ENCODE measurements at places on chromosomes 4 and X. TPM values are rescaled to one million over a fixed set of nuclear protein-coding genes. Genes with fewer than 3 reads are reported as not detected.

Gene RNF212
- 5.3 TPM for total RNA-seq

- no peak overlapping the region for H3K27ac ChIP-seq
- no peak overlapping the region for H3K4me3 ChIP-seq
- no peaks in the 10 kb centered on the region for H3K36me3 ChIP-seq
- no peaks in the 10 kb centered on the region for H3K4me1 ChIP-seq
- no peaks in the 10 kb centered on the region for H3K27me3 ChIP-seq
- DNase-seq = no peak
These were observed 108.9 kb downstream of the NR3C2 start for GRCh38 chr4:148333265-148333664.

DNA sequence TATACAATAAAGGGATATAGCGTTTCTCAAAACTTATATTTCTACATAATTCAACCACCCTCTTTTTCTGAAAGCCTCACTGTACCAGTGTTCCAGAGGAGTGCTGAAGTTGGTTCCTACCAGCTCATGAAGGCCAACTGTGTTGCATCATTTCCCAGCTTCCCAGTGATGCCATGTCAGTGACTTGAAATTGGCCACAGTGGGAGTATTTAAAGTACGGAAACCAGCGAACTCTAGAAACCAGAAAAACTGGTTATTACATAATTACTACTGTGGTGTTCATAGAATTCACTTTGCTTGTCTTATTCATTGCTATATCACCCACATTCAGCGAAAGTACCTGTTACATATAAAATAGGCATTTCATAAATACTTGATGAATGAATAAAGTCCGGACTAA is 135.4 kb downstream of the GC start:
- no peaks in the 10 kb centered on the region for H3K27me3 ChIP-seq
- H3K27ac ChIP-seq = no peak overlapping the region
- no peaks in the 10 kb centered on the region for H3K36me3 ChIP-seq
- DNase-seq = no peak
- no peak overlapping the region for H3K4me3 ChIP-seq

GRCh38 chrX:45267007-45267406 is 66.3 kb upstream of the DIPK2B start:
- H3K4me3 ChIP-seq = no peak overlapping the region
- no peaks in the 10 kb centered on the region for H3K27me3 ChIP-seq
- no peak overlapping the region for H3K27ac ChIP-seq

DNA sequence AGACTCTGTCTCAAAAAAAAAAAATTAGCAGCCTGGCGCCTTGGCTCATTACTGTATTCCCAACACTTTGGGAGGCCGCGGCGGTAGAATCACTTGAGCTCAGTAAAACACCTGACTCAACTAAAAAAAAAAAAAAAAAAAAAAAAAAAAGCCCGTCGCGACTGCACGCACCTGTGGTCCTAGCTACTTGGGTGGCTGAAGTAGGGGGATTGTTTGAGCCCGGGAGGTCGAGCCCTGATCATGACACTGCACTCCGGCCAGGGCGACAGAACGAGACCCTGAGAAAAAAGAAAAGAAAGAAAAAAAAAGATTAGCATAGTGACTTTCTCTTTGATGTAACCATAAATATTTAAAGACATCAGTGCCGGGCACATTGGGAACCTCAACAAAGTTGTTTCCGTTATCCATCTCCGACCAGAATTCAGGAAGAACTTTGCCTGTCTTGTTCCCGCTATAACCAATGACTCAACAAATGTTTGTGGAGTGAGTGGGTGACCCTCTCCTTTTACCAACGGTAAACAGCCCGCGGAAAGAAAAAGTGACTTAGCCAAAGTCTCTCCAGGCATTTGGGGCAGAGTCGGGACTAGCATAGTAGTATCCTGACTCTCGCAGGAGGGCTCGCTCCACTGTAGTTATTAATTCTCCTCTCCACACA is 553 bp upstream of the MED28 start:
- H3K4me1 ChIP-seq = peaks cover 52% of the 10 kb centered on the region
- peaks cover 17% of the 10 kb centered on the region for H3K36me3 ChIP-seq
- DNase-seq = peak; percentile 7
- H3K27ac ChIP-seq = peak overlapping the region; percentile 82
- H3K27me3 ChIP-seq = no peaks in the 10 kb centered on the region

- no peak overlapping the region for H3K4me3 ChIP-seq
- DNase-seq = no peak
- no peak overlapping the region for H3K27ac ChIP-seq
- H3K36me3 ChIP-seq = no peaks in the 10 kb centered on the region
These were observed 367.0 kb downstream of the RAB28 start for GRCh38 chr4:13117185-13117584.

GRCh38 chr4:56477192-56477702 is 9.8 kb downstream of the SRP72 start:
- no peaks in the 10 kb centered on the region for H3K27me3 ChIP-seq
- H3K4me1 ChIP-seq = no peaks in the 10 kb centered on the region
- H3K36me3 ChIP-seq = peaks cover 10% of the 10 kb centered on the region
- no peak overlapping the region for H3K4me3 ChIP-seq
- no peak for DNase-seq

DNA sequence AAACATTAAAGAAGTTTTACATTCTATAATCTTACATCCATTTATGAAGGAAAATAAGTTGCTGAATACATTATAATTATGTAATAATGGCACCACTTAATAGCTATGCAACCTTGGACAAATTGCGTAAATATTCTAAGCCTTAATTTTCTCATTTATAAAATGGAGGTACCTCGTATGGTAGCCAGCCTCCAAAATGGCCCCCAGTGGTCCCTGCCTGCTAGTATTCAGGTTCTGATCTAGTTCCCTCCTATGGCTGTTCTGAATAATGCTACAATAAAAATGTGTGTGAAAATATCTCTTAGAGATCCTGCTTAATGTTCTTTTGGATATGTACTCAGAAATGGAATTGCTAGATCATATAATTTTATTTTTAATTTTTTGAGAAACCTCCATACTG is 11.0 kb upstream of the NKX3-2 start:
- peaks cover 2% of the 10 kb centered on the region for H3K27me3 ChIP-seq
- H3K4me1 ChIP-seq = no peaks in the 10 kb centered on the region
- H3K36me3 ChIP-seq = no peaks in the 10 kb centered on the region
- H3K4me3 ChIP-seq = no peak overlapping the region
- no peak for DNase-seq
- H3K27ac ChIP-seq = no peak overlapping the region

Gene ASB11
- total RNA-seq = not detected

GRCh38 chr4:124974152-124974551 is 261.6 kb upstream of the ANKRD50 start:
- no peak overlapping the region for H3K27ac ChIP-seq
- no peaks in the 10 kb centered on the region for H3K27me3 ChIP-seq
- no peak overlapping the region for H3K4me3 ChIP-seq
- H3K36me3 ChIP-seq = no peaks in the 10 kb centered on the region
- no peaks in the 10 kb centered on the region for H3K4me1 ChIP-seq

GRCh38 chr4:123325241-123325681 is 71.3 kb upstream of the SPRY1 start:
- DNase-seq = no peak
- no peak overlapping the region for H3K4me3 ChIP-seq
- H3K36me3 ChIP-seq = no peaks in the 10 kb centered on the region

DNA sequence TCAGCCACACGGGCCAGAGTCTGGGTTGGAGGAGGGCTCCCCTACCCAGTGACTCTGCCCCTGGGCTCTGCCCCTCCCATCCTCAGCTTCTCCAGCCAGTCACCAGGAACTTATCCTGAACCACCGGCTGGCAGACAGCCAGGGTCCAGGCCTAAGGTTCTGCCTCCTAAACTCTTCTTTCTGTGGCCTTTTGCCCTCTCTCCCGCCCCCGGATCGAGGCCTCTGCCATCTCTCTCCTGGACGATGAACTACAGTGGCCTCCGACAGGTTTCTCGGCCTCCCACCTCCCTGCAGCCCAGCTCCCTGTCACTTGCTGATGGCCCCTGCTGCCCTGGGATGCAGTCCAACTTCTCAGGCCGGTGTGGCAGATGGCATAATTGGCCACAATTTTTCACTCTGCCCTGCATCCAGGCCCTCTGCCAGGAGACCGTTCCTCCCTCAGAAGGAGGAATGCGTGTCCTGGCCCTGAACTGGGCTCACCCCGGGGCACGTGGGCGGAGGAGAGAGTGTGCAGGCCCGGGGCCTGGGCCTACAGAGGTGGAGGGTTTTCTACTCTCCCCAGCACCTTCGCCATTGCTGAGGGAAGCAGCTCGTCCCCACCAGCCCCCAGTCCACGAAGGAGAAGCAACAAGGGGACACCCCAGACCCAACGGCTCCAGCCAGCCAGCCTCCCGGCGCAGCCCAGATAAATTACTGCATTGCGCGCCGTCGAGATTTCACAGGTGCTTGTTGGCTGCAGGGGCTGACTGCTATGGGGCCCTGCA is 81.9 kb upstream of the LRPAP1 start:
- no peaks in the 10 kb centered on the region for H3K36me3 ChIP-seq
- no peak overlapping the region for H3K27ac ChIP-seq
- H3K4me1 ChIP-seq = no peaks in the 10 kb centered on the region
- DNase-seq = no peak

GRCh38 chr4:129077326-129077725 is 16.0 kb downstream of the SCLT1 start:
- H3K4me3 ChIP-seq = no peak overlapping the region
- H3K4me1 ChIP-seq = no peaks in the 10 kb centered on the region
- H3K27me3 ChIP-seq = no peaks in the 10 kb centered on the region
- H3K27ac ChIP-seq = no peak overlapping the region
- H3K36me3 ChIP-seq = peaks cover 31% of the 10 kb centered on the region

GRCh38 chrX:17242470-17242869 is 132.5 kb upstream of the NHS start:
- peak; percentile 8 for DNase-seq
- no peaks in the 10 kb centered on the region for H3K36me3 ChIP-seq
- no peak overlapping the region for H3K4me3 ChIP-seq
- H3K27me3 ChIP-seq = no peaks in the 10 kb centered on the region

Gene CLIC2
- 0.83 TPM for total RNA-seq

- no peak overlapping the region for H3K27ac ChIP-seq
- H3K36me3 ChIP-seq = peaks cover 43% of the 10 kb centered on the region
These were observed 30.0 kb downstream of the PKD2 start for GRCh38 chr4:88037447-88037846.

Gene LANCL3
- 0.13 TPM for total RNA-seq

GRCh38 chr4:129453524-129454200 is 357.7 kb downstream of the C4orf33 start:
- H3K27me3 ChIP-seq = no peaks in the 10 kb centered on the region
- no peak overlapping the region for H3K4me3 ChIP-seq
- H3K4me1 ChIP-seq = no peaks in the 10 kb centered on the region
- no peaks in the 10 kb centered on the region for H3K36me3 ChIP-seq
- no peak overlapping the region for H3K27ac ChIP-seq

DNA sequence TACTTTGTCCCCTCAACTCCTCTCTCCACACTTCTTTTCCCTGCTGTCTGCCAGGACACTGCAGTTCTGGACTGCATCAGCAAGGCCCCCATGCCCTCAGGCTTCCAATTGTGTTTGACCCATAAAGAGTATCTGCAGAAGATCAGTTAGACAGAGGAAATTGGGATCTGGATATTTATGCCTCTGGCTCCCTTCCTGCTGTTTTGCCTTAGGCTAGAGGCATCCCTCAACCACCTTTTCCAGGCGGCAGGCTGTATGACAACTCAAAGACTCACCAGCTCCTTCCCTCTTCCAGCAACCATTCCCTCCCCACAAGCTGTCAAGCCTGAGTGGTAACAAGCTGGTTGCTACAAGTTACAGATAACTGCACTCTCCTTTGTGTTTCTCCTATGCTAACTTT is 66.4 kb upstream of the NDP start:
- no peak for DNase-seq
- no peaks in the 10 kb centered on the region for H3K27me3 ChIP-seq
- H3K27ac ChIP-seq = no peak overlapping the region
- no peak overlapping the region for H3K4me3 ChIP-seq
- H3K4me1 ChIP-seq = no peaks in the 10 kb centered on the region
- H3K36me3 ChIP-seq = no peaks in the 10 kb centered on the region

DNA sequence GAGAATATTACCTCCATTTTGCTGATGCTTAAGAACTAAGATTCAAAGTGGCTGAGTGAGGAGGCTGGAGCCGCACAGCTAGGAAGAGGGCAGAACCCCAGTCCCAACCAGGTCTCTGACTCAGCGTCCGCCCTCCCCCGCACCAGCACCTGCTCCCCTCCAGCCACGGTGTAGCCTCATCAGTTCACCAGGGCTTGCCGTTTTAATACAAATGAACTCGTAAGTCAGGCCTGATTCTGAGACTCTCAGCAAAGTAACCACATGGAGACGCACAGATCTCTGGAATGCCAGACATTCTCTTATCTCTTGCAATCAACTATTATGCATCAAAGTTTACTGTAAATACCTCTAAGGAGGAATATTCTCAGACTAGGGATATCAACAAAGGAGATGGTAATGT is 52.4 kb downstream of the ENPP6 start:
- no peak overlapping the region for H3K4me3 ChIP-seq
- peaks cover 47% of the 10 kb centered on the region for H3K27me3 ChIP-seq
- no peaks in the 10 kb centered on the region for H3K36me3 ChIP-seq
- no peak for DNase-seq
- peaks cover 8% of the 10 kb centered on the region for H3K4me1 ChIP-seq
- no peak overlapping the region for H3K27ac ChIP-seq

All from T-cell (primary cell).